Stimulated activated CD4-positive, alpha-beta T cell treated with anti-CD3 and anti-CD28 coated beads, Interleukin-1b, Interleukin-23, amount 100 ng/mL, for 1 hour (primary cell): ENCODE measurements at places on chromosomes 13 and 19.

DNA sequence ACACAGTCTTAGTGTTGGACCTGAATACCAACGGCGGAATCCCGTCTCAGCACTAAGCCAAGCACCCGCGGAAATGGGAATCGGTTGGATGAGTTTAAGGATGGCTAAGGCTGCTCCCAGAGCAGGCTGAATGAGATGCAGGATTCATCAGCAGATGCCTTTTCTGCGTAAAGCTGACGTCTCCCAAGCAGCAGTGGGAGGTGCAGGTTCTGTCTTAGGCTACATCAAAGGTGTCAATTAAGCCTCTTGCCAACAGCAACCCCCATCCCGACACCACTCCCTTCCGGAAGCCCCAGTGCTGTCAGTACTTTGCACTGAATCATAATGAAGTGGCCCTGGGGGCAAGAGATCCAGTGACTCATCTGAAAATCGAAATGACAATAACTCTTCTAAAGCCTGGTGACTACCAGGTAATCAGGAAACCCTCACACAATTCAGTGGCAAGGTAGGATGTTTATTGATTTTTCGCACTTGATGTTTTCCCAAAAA is 275.6 kb downstream of the DCLK1 start:
- DNase-seq: no peak

GRCh38 chr13:38824342-38824741 is 137.5 kb downstream of the FREM2 start:
- no peak for DNase-seq

DNA sequence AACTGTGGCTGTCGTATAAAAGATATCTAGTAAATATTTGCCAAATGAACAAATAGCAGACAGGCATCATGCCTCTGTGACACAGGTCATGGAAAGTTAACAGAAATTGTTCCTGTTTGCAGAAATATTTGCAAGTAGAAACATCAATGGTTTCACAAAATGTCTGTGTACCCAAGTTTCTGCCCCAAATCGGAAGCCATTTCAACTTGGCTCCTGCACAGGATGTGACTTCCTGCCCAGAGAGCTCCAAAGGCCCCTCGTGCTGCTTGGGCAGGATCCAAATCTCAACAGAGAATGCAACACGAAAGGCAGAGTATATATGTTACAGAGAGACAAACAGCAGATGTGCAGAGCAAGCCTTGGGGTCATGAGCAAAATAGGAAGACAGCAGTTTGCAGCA is 95.5 kb upstream of the SERP2 start:
- no peak for DNase-seq

GRCh38 chr13:44719857-44720671 is 143.9 kb upstream of the TSC22D1 start:
- no peak for DNase-seq

DNA sequence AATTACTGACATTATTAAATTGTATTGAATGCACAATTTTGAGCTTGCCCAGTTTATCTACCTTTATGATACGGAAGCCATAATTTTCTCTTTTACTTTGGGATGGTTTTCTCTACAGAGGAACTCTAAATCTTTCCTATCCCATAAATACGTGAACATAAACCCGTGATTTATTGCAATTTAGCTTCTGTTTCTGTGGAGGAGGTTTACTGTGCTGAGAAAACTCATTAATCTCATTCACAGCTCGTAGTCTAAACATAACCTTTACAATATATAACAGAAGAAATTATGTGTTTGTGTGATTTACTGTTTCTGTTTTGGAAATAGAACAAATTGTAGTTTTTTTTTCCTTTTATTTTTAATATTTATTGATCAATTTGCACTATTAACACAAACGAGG is 207.1 kb upstream of the PCDH9 start:
- no peak for DNase-seq
